ENCODE measurements at places on chromosomes 1 and 21.

- DNase-seq, result no peak
Observed at GRCh38 chr21:24076179-24076578, 1531.1 kb downstream of the MRPL39 start.

DNA sequence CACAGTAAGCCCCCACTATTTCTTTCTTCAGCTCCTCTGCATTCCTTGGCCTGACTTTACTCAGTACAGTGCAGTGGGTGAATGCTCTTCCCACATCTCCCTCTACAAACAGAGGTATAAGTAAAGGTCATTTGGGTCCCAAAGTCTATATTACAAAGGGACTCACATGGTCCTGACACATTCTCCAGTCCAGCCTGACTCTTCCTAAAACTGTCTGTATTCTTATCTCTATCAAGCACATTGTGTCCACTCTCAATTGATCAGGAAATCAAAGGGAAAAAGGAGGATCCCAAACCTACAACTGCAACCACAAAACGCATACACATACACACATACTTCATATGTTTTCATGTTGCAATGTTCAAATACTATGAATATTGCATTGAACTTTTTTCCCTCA lies 49.4 kb downstream of the FRRS1 start:
- DNase-seq, result no peak

DNA sequence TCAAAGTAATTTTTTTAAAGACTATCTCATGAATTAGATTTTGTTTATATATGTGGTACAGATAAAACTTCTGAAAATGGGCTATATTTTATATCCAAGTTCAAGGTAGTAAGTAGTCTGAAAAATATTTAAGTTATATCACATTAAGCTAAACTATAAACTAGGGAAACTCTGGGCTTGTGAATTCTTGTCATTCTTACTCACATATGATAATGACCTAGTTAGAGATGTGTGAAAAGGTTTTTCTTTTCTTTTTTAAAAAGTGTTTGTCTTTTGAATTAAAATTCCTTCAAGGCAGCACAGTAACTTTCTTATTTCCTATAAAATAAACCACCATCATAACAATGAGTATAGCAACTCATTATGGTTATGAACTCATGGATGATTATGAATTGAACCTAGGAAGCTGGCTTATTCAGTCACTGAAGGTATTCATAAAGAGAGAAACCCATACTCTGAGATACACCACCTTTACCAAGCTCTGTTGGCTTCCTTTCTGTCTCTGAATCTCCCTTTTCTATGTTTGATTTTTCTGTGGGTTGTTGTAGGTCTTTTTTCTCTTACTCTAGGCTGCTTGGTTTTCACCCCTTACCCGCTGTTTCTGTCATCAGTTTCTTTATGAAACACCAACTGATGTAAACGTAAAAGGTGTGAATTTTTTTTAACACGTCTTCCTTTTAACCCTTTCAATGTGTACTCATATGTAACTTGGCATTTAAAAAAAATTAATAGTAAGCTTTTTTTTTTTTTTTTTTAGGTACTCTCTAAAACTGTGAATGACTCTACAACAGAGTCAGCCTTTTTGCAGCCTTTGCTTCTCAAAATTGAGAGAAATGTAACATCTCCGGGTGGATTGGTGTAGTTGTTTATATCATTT lies 25.2 kb downstream of the IL12RB2 start:
- no peak for DNase-seq

DNA sequence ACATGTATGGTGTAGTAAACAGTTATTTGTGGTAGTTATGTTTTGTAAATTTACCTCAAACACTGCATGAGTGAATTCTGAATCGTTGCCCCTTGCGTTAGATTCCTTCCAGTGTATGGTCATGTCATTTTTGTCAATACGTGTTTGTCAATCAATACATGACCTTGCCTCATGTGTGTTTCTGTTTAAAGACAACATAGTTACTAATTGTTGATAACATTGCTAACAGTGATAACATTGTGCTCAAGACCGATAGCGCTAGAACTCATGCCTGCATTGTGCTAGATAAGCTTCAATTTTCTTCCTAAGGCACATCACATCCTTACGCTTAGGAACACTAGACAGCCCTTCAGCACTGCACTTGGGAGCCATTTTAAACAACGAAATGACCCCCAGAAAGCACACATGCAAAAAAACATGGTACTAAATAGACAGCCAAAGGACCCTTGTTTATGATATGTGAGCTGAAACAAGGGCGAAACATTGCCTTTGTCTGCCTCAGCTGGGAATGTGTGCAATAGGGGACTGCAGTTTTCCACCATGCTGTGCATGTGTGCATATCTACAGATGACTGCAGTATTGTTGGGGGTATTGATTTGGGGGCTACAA lies 37.3 kb downstream of the MRPS6 start:
- DNase-seq, result no peak

GRCh38 chr1:28887419-28887834 lies 26.9 kb upstream of the EPB41 start:
- DNase-seq, result no peak

DNA sequence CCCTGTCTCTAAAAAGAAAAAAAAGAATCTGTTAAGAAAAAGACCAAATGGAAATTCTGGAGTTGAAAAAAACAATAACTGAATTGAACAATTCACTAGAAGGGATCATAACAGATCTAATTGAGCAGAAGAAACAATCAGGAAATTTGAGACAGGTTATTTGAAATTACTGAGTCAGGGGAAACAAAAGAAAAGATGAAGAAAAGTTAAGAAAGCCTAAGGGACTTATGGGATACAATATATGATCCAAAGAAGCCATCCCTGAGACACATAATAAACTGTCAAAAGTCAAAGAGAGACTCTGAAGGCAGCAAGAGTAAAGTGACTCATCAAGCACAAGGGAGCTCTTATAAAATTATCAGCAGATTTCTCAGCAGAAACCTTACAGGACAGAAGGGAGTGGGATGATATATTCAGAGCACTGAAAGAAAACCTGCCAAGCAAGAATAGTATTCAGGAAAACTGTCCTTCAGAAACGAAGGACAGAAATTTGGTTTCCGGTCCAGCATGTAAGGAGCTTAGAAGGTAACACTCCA lies 44.5 kb downstream of the SLC2A1 start:
- no peak for DNase-seq

DNA sequence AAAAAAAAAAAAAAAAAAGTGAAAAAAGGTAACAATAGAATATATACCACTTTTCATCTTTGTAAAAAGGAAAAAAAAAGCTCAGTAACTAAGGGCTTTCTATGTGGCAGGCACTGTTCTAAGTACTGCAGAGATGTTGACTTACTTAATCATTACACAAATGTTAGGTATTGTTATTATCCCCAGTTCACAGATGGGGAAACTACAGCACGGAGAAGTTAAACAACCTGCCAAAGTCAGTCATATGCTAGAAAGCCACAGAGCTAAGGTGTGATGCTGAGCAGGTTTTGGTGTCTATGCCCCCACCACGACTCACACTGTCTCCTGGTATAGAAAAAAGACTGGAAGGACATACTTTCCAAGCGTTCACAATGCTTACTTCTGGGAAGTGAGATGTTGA lies 6.6 kb upstream of the PNRC2 start:
- no peak for DNase-seq

DNA sequence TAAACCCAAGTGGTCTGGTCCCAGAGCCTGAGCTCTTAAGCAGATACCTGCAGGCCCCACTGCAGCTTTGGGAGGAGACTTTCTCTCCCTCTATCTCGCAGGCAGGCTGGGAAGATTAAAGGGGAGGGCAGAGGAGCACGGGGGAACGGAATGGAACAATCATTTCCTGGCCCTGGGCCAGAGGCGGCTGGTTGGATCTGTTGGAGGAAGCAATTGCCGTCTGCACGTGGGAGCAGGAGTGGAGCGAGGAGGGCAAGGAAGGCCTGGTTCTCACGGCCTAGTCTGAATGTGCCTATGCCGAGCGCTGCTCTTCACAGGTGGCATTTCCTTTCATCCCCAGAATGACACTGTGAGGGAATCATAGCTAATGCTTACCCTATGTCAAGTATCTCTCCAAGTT lies 23.7 kb downstream of the NKAIN1 start:
- no peak for DNase-seq

- DNase-seq, result no peak
Observed at GRCh38 chr1:206947255-206947654, 989 bp upstream of the PIGR start.

DNA sequence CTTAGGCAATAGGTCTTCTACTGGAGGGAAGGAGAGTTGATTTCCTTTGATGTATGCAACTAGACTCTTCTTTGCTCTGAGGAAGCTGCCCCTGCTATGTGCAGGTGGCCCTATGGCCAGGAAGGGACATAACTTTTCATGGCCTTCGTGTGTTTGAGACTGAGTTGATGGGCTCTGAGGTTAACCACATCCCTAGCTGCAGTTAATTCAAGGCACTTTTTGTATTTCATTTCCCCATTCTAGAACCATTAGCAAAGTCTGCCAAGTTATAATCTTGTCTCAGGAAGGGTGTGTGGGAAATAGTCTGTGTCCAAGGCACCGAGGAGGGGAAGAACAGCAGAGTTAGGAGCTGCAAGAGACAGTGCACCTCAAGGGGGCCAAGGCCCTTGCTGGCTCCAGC lies 2.5 kb downstream of the FCRL4 start:
- no peak for DNase-seq

DNA sequence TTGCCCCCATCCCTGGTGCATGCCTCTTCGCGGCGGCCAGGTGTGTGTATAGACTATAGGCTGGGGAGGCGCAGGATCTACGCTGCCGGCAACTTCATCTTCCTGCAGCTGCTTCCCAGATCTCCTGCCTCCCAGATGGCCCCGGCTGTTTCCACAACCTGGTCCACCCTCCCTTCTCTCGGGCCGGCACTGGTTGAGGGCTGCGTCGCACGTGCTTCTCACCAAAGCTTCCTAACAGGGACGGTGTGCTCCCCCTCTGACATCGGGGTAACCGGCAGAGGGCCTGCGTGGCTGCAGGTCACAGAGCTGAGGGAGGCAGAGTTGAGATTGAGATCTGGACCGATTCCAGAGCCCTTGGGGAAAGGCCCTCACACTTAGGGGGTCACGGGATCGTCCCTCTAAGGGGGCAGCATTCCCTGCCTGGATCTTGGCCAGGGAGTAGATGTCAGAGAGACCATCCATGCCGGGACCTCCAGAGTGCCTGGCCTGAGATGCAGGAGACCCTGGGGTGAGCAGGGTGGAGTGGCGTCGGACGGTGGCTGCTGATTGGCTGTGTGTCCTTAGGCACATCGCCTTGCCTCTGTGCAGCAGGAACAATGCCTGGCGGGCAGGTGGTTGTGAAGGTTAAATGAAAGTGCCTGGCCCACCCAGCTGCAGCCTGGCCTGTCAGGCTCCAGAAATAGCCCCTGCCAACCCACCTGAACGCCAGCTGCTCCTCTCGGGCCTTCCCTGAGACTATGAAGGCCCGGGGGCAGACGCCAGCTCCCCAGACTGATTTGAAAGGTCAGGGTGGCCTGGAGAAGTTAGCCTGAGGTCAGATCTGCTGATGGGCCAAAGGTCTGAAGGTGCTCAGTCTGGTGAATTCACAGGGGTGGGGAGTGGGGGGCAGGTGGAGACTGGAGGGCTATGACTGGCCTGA lies 6.1 kb upstream of the MASP2 start:
- DNase-seq, result no peak

DNA sequence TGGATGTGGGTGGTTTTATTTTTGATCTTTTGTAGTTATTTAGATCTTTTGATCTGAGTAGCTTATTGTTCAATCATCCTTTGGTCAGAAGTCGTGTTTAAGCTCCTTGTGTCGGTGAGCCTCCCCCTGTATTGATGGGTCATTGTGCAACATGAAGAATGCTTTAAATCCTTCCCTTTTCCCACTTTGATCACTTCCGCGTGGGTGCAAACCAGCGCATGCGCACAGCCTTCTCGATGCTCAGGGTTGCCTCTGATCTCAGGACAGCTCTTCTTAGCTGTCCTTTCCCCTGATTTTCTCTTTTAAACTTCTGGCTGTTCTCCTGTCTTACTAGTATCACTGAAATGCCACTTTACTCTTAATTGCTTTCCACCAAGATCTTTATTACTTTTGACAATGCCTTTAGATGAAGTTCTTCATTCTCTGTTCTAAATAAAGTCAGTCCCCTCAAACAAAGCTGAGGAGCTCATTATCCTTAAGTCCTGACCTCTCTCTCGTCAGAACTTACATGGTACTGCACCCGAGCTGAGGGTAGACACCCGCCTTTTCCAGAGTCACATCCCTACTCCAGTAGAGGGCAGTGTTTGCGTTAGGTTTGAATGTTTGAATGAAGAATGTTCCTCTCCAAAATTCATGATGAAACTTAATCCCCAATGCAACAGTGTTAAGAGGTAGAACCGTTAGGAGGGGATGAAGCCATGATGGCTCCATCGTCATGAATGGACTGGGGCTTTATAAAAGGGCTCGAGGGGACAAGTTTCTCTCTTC lies 547.9 kb upstream of the TMPRSS15 start:
- no peak for DNase-seq

- no peak for DNase-seq
Observed at GRCh38 chr1:45490121-45490625, 790 bp downstream of the TESK2 start.

DNA sequence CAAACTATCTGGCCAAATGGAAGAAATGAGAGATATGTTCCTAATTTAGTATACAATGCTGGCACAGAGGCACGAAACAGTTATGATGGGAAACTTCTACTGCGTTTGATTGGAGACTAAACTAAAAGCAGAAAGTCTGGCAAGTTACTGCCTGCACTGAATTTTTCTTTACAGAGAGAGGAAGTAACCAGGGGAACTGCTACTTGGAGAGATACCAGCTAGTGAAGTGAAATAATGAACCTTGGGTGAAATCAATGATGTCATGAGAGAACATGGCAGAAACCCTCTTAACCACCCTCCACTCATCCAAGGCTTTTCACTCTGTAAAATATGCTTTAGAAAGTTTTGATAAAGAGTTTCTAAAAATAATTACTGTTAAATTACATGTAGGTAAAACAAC lies 29.3 kb downstream of the NIBAN1 start:
- no peak for DNase-seq

DNA sequence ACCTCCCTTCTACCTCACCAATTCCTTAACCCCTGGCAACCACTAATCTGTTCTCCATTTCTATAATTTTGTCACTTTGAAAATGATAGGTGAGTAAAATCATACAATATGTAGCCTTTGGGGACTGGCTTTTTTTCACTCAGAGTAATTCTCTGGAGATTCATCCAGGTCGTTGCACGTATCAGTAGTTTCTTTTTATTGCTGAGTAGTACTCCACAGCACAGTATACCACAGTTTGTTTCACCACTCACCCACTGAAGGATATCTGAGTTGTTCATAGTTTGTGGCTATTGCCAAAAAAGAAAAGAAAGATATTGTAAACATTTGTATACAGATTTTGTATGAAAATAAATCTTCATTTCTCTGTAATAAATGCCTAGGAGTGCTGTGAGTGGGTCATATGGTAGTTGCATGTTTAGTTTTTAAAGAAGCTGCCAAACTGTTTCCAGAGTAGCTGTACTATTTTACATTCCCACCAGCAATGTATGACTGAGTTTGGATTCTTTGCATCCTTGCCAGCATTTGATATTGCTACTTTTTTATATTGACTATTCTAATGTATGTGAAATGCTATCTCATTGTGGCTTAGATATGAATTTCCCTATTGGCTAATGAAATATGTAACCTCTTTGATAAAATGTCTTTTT lies 3.7 kb downstream of the CHD1L start:
- no peak for DNase-seq

GRCh38 chr1:4292861-4293260 lies 361.5 kb upstream of the AJAP1 start:
- no peak for DNase-seq

Data from NCI-H1930 (cell line).